ENCODE measurements at places on chromosomes 13 and 19.

DNA sequence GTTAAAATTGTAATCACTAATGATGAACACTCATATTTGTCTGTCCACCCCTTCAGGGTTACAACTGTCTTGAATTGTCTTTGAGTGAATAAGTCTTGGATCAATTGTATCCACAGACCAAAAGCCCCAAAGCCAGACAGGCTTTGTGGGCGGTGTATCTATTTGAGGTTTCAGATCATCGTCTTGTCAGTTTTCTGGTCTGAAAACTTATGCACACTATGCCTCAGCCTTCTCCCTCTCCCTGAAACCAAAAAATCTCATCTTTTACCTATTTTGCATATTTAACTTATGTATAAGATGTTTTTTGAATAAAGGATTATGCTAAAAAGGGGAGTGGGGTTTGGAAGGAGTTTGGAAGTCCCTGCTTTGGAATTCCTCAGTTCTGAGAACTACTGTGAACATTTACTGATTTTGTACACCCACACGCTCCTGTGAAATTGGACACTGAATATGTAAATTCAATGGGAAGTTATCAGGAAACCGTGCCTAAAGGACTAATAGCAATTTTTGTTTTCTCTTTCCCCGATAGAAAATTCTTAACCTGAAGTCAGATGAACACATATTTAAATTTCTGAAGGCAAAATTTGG is 52.1 kb downstream of the DPY19L3 start:
- no peak for DNase-seq

GRCh38 chr19:54875506-54875905 is 1.5 kb downstream of the FCAR start:
- DNase-seq: no peak

GRCh38 chr13:46229251-46229650 is 17.5 kb downstream of the LRRC63 start:
- no peak for DNase-seq

GRCh38 chr13:111973186-111973585 is 93.8 kb upstream of the SOX1 start:
- DNase-seq: no peak

DNA sequence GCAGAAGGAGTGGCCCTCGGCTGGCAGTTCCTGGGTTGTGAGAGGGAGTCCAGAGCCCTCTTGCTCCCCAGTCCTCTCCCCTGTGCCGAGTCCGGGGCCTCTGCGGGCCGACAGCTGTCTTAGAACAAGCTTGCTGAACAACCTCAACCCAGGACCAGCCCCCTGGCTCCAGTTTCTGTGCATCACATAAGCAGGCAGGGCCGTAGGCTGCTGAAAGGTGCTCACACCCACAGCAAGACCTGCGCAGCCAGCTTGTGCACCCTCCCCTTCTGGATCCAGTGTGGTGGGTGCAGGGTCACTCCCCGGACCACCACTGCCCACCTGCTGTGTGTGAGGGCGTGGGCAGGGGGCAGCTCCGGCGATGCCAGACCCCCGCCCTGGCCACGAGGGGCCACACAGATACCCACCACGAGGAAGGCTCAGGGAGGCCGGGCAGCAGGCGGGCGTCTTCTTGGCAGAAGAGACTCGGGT is 25.2 kb upstream of the F7 start:
- DNase-seq: no peak

Measured in eye (tissue), 1 donor.